MCF 10A (cell line): ENCODE measurements at places on chromosomes 3 and 15.

GRCh38 chr3:150902988-150903387 is 2.3 kb downstream of the MINDY4B start:
- no peak for DNase-seq

GRCh38 chr3:117104381-117104780 is 394.8 kb downstream of the TUSC7 start:
- no peak for DNase-seq

DNA sequence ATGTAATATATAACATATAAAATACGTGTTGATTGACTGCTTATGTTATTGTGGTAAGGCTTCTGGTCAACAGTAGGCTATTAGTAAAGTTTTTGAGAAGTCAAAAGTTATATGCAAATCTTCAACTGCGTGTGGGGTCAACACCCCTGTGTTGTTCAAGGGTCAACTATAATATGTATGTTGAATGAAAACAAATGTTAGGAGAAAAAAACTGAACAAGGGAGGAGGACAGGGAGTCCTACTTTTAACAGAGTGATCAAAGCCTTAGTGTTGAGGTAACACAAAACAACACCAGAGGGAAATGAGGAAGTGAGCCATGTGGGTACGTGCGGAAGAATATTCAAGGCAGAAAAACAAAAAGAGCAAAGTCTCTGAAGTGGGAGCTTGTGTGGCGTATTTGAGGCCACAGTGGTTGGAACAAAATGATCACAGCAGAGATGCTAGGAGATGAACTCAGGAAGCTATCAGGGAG is 62.5 kb downstream of the SFMBT1 start:
- DNase-seq: no peak

GRCh38 chr3:30862004-30862403 is 32.5 kb downstream of the GADL1 start:
- no peak for DNase-seq

DNA sequence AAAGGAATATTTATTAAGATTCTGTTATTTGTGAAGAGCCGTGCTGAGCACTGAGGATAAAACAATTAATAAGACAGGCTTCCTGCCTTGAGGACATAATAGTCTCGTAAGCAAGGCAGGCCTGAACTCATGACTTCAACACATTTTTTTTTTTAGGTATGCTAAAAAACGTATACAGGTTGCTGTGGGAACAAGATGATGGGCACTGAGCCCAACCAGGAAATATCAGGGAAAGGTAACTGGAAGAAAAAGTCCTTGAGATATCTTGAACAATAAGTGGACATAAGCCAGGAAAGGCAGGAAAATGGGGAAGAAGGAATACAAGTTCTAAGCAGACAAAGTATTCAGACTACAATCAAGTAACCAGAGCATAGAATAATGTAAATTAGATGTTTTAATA is 26.1 kb downstream of the CERS3 start:
- no peak for DNase-seq
